ENCODE measurements at places on chromosomes 6 and 20. TPM values are rescaled to one million over a fixed set of nuclear protein-coding genes. Genes with fewer than 3 reads are reported as not detected.
A peak's percentile ranks its signal among the peaks of the same experiment; 100 is the strongest.

GRCh38 chr20:52494244-52494643 is 302.7 kb upstream of the ZFP64 start:
- no peak for DNase-seq

- no peak for DNase-seq
These were observed 48.3 kb downstream of the OR2B6 start for GRCh38 chr6:28005152-28005890.

DNA sequence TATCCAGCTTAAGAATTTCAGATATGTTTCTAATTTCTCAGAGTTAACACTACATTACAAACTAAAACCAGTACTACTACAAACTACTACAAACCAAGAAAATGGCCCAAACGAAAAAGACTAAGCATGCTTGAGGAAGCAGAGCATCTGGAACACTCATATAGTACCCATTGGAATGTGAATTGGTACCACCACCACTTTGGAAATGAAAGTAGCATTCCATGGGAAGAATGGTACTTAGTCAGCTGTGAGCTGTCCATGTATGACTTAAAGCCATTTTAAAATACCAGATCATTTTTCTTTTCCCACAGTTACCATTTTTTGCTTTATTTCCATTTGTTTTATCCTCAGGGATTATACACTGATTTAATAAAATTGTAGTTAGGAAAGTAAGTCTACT is 30.5 kb downstream of the FBXO9 start:
- no peak for DNase-seq

- peak; percentile 81 for DNase-seq
These were observed 548.5 kb downstream of the CD83 start for GRCh38 chr6:14665827-14666724.

DNA sequence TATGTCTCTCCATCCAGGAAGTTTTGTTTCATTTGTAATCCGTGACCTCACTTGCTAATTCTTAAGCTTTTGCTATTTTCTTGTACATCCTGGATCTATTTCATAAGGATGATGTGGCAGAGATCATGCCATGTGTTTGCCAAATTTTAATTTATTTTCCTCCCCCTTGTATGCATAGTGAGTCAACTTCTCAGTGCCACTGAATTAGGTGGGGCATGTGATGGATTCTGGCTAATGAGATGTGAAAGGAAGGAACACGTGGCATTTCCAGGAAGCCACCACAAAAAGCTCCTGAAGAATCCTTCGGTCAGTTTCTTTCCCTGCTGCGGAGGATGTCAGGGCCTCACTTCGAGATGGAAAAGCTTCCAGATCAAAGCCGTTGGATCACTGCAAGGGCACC is 86.2 kb upstream of the PRL start:
- no peak for DNase-seq

- DNase-seq = no peak
These were observed 370.1 kb downstream of the ADGRB3 start for GRCh38 chr6:69005199-69005598.

DNA sequence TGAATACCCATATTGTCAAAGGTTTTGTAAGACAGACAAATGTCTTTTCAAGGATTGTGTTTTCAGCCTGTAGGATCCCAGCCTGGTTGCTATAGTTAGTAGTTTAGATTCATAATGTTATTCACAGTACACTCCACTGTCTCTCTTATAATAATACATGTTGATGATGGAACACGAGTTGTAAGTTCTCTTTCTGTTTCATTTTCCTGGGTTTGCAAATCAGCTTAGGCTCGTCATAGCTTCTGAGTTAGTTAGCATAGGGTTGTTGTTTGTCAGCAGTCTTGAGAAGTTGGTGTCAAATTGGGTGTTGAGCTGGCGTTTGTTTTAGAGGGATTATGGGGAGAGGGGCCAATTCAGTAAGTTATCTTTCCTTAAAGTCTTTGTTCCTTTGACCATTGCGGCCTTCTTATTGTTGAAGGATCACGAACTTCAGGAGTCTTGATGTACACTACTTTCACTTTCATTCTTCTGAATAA is 45.8 kb downstream of the QKI start:
- DNase-seq = no peak

DNA sequence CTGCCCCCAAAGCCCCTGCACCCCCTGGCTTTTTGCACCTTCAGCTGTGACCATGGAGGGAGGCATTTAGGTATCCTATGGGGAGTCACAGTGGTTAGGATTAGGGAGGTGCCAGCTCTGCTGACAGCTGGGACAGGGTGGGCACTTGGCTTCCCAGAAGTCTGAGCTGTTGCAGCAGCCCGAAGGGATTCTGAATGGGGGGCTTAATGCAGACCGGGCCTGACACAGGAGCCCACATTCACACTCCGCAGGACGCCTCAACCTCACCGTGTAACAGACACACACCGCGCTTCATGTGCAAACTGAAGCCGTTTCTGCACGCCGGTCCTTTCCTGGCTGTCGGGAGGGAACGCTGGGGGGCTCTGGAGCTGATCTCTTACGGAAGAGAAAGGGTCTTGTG is 1.9 kb downstream of the EBF4 start:
- no peak for DNase-seq

DLL1 gene
- 12.9 TPM for total RNA-seq

GRCh38 chr20:57457243-57458095 is 66.3 kb downstream of the RBM38 start:
- DNase-seq = no peak

DNA sequence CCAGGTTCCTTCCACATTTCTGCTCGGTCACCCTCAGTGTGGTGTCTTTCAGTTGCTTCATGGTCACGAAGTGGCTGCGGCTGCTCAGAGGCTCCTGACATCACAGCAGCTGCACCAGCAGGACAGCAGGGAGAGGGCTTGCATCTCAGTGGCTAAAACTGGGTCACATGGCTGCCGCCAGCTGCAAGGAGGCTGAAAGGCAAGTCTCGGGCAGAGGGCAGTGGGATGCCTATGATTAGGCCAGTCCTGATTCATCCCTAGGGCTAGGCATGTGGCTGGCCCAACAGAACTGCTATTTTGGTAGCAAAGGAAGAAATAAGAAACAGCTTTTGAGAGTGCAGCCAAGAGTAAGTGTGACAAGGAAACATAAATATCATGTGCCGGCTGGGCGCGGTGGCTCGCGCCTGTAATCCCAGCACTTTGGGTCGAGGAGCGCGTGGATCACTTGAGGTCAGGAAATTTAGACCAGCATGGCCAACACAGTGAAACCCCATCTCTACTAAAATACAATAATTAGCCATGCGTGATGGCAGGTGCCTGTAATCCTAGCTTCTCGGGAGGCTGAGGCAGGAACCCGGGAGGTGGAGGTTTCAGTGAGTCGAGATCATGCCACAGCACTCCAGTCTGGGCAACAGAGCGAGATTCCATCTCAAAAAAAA is 46.6 kb downstream of the RBM38 start:
- DNase-seq = no peak

GRCh38 chr6:112357791-112358190 is 10.7 kb downstream of the RFPL4B start:
- DNase-seq = no peak

DNA sequence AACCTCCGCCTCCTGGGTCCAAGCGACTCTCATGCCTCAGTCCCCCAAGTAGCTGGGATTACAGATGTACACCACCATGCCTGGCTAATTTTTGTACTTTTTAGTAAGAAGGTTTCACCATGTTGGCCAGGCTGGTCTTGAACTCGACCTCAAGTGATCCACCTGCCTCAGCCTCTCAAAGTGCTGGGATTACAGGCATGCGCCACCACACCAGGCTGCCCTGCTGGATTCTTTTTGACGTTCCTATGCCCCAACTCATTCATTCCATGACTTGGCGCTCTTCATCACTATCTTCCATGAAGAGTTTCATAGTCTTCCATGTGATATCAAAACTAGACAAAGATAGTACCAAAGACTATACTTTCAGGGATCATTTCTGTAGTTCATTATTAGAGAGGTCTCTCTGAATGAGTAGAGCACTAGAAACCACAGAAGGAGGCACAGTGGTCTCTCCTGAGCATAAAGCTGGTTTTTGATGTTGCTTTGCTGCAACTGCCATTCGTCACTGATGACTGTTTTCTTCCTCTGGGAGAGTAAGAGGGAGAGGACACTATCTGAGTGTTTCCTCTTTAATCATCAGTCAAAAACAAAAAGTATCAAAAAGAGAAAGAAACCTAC is 23.5 kb downstream of the DNAAF9 start:
- DNase-seq = no peak

DNA sequence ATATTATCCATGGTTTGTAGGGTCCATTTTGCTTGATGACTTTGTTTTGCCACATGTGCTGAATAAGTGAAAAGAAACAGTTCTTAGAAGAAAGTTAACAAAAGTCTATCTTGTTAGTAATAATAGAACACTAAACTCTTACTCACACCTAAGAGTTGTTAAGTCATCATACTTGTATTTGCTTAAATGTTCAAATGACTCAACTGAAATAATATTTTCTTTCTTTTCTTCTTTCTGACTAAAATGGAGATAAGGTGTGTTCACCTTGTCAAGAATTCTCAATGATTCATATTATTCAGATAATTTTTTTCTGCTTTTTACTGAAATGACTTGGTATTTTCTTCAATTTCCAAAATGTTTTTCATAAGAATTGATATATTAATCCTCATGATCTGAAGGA is 327.2 kb downstream of the HTR1B start:
- DNase-seq = no peak

PLCB4 gene
- 6.6 TPM for total RNA-seq

SLC22A3 gene
- 37.7 TPM for total RNA-seq

DPPA5 gene
- total RNA-seq = not detected

DNA sequence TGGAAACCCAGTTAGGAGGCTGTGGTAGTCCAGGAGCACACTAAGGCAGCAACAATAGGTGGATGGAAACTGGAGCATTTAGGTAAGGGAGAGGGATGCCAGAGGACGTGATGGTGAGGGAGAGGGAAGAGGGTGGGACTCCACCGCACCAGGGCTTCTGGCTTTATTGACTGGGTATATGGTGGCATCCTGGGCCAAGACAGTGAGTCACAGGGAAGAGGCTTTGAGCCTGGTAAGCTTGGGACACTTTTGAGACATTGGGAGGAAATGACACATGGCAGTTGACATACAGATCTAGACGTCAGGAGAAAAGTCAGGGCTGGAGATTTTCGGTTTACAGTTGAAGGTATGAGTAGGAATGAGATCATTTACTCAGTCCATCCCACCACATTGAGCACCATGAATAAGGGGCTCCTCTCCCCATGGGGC is 14.9 kb downstream of the NT5E start:
- no peak for DNase-seq

RNF114 gene
- total RNA-seq = 63.0 TPM

DNA sequence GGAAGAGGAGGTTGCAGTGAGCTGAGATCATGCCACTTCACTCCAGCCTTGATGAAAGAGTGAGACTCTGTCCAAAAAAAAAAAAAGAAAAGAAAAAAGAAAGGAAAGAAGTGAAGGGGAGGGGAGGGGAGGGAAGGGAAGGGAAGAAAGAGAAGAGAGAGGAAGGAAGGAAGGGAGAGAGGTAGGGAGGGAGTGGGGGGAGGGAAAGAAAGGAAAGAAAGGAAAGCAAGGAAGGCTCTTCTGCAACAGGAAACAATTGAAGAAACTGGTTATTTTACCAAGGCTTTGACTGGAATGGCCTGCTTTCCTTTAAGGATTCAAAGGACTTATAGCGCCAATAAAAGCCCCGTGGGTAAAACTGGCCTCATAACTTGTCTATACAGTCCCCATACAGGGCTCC is 64.6 kb downstream of the ABHD12 start:
- no peak for DNase-seq

TBCC gene
- 19.3 TPM for total RNA-seq

PGBD1 gene
- total RNA-seq = 3.5 TPM

DNA sequence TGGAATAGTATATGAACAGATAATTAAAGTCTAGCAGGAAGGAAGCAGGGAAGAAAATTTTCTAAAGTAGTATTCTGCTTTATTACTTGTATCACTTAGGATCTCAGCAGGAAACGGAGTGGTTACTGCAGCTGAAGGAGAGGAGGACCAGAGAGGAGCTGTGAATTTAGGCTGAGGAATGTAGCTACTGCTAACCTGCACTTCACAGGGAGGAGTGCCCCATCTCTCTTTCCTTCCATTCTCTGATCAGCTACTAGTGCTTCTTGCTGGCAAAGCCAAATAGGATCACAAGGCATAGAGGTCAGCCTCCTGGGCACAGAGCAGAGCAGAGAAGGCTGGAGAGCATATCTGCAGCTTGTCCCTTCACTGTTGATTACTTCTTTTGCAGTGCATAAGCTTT is 205.3 kb upstream of the ASCC3 start:
- no peak for DNase-seq

GRCh38 chr6:24453921-24454320 is 35.5 kb downstream of the GPLD1 start:
- DNase-seq = no peak

HLA-B gene
- total RNA-seq = 2,736 TPM

DNA sequence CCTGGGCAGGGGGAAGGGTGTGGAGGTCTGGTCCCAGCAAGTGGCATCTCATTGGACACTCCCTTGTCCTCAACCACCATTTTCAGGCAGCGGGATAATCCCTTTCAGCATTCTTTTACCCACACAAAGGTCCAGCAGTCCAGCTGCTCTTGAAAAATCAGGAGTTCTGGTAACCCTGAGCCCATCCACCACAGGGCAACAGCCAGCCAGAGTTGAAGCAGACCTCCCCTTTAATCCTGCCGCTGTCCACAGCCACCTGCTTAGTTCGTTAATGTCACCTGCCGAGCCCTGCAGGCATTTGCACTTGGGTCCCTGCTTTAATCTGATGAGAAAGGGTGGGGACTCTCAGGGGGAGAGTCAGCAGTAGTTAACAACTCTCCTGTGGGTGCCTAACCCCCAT is 11.1 kb downstream of the TMEM74B start:
- DNase-seq = no peak

- DNase-seq = peak; percentile 43
These were observed 3.2 kb downstream of the NKX2-2 start for GRCh38 chr20:21510414-21511384.

- DNase-seq = no peak
These were observed 15.9 kb downstream of the BCAS1 start for GRCh38 chr20:54054516-54054915.

GRCh38 chr6:43738267-43738676 is 31.7 kb upstream of the VEGFA start:
- no peak for DNase-seq

GRCh38 chr6:66599541-66599940 is 892.5 kb upstream of the EYS start:
- no peak for DNase-seq

DNA sequence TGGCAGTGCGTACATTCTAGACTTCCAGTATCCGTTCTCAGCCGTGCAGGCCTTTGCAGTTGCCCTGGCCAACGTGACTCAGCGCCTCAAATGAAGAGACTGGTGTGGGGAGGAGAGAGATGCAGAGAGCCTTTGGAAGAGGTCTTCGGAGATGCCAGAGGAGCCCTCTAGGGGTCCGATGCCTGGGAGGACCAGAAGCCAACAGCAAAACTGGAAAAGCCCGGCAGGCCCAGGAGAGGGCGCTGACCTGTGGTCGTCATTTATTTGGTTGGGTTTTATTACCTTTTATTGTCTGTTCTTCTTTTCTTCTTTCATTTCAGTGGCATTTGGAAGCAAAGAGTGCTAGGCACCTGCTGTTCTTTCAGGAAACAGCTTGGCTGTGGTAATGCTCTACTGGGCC is 53.3 kb upstream of the TMEM181 start:
- DNase-seq = no peak

GRCh38 chr6:44742828-44743372 is 355.4 kb downstream of the CDC5L start:
- no peak for DNase-seq
